ENCODE measurements at places on chromosomes 4 and X. TPM values are rescaled to one million over a fixed set of nuclear protein-coding genes. Genes with fewer than 3 reads are reported as not detected.

DNA sequence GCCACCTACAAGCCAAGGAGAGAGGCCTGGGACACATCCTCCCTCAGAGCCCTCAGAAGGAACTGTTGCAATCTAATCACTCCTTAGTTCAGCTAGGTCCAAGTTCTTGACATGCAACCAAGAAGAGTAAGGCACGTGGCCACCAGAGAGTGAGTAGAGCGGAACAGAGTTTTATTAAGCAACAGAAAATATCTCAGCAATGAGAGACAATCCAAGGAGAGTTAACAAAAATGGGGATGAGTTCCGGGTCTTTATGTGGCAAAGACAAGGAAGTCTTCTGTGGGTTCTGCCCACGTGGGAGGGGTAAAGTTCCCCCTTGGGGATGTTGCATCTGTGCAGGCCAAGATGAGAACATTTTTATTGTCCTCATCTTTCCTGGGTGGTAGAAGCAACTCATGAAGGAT, 38.5 kb upstream of the PROM1 start:
- no peak for DNase-seq

- DNase-seq: no peak
These were observed 304.1 kb upstream of the TECRL start for GRCh38 chr4:64713256-64713840.

GRCh38 chr4:113069212-113069892, 19.9 kb downstream of the ANK2 start:
- DNase-seq: no peak

DNA sequence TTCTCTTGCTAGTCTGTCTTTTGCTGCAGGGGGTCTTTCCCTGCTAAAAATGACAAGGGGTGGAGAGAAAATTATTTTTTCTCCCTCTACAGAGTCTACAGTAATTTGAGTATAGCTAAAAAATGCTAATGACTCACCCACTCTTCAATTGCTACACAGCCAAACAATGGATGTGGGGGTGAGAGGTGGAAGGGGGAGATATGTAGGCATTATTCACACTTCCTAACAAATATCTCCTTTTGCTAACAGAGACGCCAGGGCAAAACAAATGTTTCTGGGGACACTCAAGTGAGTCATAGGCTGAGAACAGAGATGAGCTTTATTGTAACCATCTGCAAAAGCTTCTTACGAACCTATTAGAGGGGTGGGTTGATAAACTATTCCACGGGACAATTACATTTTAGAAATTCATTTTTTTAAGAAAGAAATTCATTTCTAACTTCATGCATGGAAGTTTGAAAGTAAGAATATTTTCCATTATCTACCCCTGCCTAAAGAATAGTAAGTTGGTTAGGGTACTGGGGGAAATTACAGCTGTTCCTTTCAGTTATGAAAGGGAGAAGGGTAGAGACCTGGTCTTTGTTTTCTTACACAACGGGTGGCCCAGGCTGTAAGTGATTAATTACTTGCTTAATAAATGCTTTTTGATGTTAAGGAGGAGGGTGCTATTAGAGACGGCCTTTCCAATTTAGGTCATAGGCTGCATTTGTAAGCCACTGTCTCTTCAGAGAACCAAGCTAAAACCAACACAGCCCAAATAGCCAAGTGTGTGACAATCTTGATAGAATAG, 12.8 kb downstream of the SCD5 start:
- DNase-seq: no peak

DNA sequence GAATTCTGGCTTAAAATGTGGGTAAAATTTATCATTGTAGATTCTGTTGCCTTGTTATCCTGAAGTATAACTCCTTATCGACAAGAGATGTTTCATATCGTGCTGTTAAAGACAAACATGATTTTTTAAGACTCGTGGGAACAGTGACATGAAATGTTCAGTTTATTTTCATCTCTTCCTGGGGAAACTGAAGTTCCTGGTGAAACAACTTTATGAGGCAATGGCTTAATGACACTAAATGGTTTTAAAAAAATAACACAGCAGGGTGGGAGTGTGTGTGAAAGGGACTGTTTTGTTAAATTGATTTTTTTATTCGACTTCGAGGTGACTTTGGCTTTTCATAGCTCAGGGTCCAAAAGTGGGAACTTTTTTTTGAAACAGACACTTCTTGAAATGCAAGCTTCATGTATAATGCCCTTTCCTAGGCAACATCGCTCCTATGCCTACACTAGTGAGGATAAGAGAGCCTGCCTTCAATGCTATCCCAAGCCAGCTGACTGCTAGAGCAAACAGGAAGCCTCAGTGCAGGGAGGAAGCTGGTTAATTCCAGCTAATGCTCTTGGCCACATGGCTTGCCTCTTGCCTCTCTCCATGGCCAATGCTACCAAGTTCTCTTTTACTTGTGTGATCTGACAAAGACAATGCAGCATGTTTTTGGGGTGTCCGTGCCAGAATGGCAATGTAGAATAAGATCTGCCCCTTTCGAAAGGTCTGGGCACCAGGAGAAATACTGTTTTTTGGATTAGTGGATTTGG, 80.9 kb upstream of the PLAC1 start:
- DNase-seq: no peak

DNA sequence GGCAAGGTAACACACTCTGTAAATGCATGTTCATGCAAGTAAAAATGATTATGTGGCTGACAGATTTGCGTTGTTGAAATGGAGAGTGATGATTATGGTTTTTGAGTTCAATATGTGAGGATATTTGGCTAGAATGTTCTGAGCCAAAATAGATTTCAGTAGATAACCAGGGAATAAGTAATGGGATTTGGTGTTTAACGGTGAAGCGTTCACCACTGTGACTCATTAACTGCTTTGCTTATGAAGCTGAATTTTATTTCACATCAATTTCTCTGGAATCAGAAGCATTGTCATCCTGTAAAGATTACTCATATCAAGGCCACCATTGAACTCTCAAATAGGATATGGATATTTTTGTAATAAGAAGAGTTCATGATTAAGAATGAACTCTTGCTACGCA, 11.7 kb downstream of the AFP start:
- DNase-seq: no peak

Gene AADAT
- 2.2 TPM for total RNA-seq

Gene HDX
- total RNA-seq: 2.0 TPM

Gene WDR1
- total RNA-seq: 157 TPM

Measured in left ventricle myocardium inferior (tissue), 1 donor.